ENCODE measurements at places on chromosomes 5 and 9. TPM values are rescaled to one million over a fixed set of nuclear protein-coding genes. Genes with fewer than 3 reads are reported as not detected.

Gene PCDHB9
- 0.65 TPM for total RNA-seq

Gene SYK
- total RNA-seq: not detected

Gene PKD2L2
- total RNA-seq: not detected

Gene NR4A3
- total RNA-seq: under 0.01 TPM

Gene PCDHGA4
- 6.3 TPM for total RNA-seq

Gene PLAC8L1
- total RNA-seq: 0.29 TPM

Gene SPATA31D4
- total RNA-seq: not detected

Gene BAG1
- total RNA-seq: 58.3 TPM

Gene SOHLH1
- not detected for total RNA-seq
